NCI-H1694 treated with DMSO at 0.1 percent for 48 hours (cell line): ENCODE measurements at places on chromosomes 3 and 15.
A peak's percentile ranks its signal among the peaks of the same experiment; 100 is the strongest.

- peak; percentile 24 for DNase-seq
Observed at GRCh38 chr3:9890249-9891071, at the start of gene JAGN1. TSS of gene JAGN1 (plus strand) at chr3:9890610. CDS start at chr3:9890723, 113 bp downstream.

DNA sequence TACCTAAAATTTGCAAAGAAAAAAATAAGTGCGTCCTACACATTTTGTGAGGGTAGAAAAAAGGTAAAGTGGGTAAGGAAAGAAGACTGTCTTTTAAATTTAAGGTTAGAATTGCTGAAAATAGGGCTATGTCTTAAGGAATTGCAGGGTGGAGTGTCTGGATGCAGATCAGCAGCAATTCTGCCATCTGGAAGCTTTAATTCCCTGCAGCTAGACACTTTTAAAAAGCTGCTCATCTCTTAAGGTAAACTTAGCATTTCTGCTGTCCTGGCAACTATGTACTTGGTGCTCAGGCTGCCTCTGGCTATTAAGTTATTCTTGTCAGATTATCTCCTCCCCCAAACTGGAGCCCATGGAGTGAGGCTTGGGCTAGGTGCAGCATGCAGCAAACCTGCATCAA is 420.2 kb downstream of the SI start:
- no peak for DNase-seq

GRCh38 chr3:37093481-37093880 is 80.9 kb downstream of the LRRFIP2 start:
- DNase-seq = no peak

- DNase-seq = no peak
Observed at GRCh38 chr3:186845756-186846155, 3.2 kb downstream of the ADIPOQ start.

DNA sequence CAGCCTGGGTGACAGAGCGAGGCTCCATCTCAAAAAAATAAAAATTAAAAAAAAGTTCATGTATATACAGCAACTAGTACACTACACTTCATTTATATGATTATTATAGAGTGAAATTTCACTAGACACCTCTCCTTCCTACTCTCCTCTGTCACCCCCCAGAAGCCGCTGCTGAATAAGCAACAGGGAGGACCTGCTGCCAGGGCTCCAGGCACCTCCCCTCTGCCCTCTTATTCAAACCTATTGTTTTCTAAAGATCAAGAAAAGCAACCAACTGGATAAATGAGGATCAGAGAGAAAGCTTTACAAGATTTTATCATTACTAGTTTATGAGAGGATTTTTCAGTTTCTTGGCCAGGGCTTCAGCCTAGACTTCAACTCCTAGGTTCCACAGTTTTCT is 71.5 kb downstream of the DHX30 start:
- no peak for DNase-seq

- DNase-seq = no peak
Observed at GRCh38 chr3:171260899-171261298, 199.3 kb downstream of the TNIK start.

GRCh38 chr3:156400062-156400461 is 154.9 kb downstream of the SSR3 start:
- DNase-seq = no peak
